ENCODE measurements at places on chromosomes 5 and 9.

GRCh38 chr5:119752921-119753886 lies 123.8 kb downstream of the FAM170A start:
- no peak for DNase-seq

- no peak for DNase-seq
Observed at GRCh38 chr5:157267761-157268480, 2.0 kb downstream of the CYFIP2 start.

GRCh38 chr9:136203408-136204144 lies 1.4 kb downstream of the LHX3 start:
- no peak for DNase-seq

DNA sequence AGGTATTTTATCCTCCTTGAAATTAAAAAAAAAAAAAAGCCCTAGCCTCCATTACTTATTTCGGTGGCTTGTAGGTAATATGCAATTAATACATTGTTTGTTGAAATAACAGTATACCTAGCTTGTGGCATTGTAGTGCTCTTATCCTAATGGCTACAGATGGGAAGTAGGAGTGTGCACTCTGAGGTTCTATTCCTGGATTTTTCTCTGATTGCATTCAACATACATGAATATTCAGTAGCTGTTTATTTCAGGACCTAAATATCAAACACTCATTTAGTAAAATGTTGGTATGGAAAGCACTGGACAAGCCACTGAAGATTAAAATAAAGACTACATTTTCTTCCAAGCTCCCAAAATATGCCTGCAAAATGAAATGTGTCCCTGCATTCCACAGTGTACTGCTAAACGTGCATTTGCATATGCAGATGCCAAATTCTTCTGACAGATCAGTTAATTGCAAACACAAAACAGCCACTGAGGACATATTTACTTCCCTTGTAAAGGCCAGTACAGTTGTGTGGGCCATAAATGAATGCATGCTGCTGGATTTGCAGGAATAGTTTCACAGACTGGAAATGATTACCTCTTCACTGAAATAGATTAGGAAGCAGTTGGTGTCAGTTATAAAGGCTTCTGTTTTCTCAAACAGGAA lies 826.1 kb downstream of the PRELID2 start:
- no peak for DNase-seq

DNA sequence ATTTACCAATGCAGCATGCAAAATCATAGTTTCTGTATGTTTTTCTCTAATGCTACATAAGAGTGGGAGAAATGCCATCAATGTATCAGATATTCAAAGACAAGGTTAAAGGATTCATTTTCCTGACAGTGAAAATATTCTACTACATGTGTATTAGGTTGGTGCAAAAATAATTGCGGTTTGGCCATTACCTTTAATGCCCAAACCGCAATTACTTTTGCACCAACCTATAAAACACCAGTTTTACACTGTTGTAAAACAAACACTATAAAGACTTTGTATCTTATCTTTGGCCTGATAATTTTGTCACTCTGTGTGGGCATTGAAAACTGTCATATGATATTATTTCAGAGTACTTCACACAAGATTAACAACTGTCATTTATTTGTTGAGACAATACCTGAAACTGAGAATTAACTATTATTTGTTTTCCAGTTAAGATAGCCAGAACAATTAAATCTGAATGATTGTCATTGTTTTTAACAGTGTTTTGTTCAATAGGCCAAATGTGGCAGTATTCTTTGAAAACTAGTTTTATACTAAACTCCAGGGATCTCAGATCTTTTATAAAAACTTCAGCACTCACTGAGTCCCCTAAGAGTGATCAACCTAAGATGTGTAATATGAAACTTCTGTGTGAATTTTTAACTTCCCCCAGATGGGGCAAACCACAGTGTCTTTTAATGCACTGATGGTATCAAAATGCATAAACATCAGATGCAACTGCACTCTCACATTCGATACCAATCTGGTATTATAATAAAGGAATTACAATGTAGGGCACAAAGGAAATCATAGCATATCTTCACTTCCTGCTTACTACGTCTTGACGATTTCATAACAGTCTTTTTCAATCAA lies 53.8 kb upstream of the FBN2 start:
- DNase-seq: no peak

DNA sequence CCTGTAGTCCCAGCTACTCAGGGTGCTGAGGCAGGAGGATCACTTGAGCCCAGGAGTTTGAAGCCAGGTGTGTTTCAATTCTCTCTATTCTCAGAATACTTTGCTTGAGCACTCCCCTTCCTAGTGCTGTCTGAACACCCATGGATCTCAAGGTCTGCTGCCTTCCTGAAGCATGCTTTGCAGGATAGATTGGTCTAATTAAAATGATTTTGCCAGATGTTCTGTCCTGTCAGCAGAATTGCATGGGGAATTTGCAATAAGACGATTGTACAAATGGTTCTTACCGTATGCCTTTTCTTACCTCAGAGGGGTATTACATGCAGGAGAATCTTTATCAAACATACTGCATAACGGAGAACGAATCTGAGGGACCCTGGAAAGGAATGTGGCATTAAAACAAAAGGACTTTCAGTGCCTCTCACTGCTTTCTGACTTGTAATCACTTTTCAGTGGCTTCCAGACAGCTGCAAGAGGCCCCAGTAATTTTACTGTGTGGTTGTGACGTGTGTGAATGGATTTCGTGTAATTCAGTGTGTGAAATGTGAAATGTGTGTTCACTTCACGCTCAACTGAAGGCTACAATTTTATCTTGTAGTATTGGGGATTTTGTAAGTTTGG lies 587.2 kb upstream of the SEMA6A start:
- no peak for DNase-seq

Data from activated T-cell treated with anti-CD3 and anti-CD28 coated beads for 48 hours (primary cell).